ENCODE measurements at places on chromosomes 6 and 20.
A peak's percentile ranks its signal among the peaks of the same experiment; 100 is the strongest.

DNA sequence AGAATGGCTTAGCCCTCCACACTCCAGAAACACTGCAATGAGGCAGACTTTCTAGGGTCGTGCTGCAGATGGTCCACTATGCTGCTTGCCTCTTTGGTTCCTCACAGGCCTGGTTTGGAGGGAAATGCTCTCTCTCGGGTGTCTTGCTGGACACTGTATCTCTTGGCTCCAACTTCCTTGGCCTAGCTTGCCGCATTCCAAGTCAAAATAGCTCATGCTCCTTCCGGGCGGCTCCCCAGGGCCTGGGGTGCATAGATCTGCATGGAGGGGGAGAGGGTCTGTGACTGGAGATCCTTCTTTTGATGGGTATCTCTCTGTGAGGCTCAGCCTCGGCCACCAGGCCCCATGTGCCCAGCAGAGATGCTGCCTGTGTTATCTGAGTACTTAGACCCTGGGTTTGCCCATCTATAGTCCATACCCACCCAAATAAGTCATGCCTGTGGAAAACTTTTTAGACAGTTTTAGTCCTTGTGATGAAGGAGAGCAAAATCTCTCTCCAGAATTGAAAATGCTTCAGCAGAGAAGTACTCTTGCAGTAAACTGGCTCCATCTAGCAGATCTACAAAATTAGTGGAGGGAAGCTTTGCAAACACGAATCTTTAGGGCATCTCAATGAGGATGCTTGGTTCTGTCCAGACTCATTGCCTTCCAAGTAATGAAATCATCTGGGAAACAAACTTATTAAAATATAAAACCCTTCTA lies 264.1 kb upstream of the RIN2 start:
- no peak for DNase-seq

DNA sequence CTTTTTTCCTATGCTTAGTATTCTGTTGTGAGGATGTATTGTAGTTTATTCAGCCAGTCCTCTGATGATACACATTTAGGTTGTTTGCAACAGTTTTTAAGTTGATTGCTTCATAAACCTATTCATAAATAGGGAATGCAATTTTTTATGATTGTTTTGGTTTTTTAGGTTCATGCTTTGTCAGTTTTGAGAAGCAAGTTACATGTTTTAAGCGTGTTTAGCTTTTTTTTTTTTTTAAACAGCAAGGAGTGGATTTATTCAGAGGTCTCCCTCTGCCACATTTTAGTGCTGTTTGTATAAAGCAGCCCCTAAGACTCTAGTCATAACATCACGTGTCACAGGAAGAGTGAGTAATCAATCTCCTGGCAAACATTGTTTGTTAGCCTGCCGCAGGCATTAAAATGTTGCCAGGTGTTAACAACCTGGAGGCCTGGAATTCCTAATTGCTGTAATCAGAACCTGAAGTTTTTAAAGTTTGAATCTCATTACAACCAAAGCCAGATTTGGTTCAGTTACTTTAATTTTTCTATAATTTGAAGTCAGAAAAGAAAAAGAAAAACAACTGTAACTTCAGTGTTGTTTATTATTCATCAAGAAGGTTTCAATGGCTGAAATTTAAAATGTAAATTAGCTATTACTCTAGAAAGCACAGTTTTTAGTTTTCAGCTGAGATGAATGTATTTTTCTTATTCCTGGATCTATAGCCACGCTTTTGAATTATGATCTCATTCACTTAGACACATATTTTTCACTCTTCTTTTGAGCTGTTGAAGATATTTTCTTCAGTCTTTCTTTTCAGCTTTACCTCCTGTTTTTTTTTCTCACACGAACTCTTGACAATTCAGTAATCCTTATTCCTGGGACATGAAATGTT lies 59.2 kb downstream of the KCNS1 start:
- no peak for DNase-seq

GRCh38 chr20:20597966-20598365 lies 114.5 kb downstream of the RALGAPA2 start:
- DNase-seq = no peak

DNA sequence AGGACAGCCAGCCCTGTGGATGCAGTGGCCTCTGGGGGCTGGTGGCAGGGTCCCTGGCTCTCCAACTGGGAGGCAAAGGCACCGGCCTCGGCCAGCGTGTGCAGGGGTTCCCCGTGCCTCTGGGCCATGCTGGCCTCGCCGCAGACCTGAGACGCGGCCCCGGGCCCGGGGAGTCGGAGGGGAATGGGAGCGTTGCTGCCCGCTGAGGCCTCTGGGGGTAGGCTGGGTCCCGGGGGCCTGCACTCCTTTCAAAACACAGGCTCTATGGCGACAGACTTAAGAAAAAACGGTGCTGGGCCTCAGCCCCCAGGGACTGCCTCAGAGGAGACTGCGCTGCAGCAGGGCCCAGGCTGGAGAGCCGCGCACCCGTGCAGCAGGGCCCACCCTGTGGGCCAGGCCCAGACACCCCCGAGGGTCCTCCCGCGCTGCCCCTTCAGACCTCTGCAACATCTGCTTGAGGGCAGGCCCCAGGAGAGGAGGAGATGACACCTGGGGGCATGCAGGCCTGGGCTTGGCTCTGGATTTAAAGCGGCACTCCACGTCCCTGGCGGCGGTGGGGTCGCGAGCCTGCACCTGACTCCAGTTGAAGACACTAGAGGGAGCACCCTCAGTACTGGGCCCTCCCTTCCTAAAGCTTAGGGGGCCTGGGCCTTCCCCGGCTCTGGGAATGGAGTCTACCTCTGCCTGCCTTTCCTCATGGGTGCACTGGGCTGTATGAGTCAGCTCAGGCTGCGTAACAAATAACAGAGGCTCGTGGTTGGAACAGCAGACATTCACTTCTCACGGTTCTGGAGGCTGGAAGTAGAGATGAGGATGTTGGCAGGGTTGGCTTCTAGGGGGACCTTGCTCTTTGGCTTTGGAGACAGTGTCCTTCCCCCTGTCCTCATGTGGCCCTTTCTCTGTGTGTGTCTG lies 117.4 kb upstream of the RPS6KA2 start:
- DNase-seq = no peak

DNA sequence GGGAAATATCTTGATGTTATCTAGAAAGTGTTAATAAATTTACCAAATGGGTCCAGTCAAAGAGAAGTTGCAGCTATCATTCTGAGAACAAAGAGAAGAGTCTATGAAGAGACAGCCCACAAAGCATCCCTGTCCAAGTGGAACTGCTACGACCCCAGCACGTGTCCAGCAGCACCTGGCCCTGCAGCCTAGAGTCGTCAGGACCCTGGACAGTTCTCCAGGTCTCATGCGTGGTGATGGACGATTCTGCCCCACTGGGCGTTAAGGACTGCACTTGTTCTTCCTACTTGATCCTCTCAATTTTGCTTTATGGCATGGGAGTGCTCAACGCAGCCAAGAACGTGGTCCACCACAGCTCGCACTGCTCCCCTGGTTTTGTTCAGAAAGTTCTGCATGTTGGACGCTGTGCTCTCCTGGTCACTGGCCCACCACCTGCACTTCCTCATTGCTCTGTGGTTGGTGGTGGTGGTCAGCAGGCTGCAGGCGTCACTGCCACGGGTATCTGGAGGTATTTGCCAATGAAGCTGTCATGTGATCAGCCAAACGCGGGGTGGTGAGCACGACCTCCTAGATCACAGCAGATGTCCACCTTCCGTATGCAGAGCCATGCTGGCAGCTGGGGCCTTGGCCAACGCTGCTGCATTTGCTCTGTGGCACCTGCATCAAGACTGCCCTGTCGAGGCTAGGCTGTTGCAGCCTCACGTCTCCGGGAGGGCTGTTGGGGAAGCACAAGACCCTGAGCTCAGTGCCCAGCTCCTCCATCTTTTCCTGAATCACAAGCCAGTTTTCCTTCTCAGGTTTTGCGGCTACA lies 356.4 kb downstream of the CDH4 start:
- DNase-seq = peak; percentile 48

All from fibroblast of upper back skin (primary cell).